Thoracic aorta (tissue), 2 donors: ENCODE measurements at places on chromosomes 5 and 9. TPM values are rescaled to one million over a fixed set of nuclear protein-coding genes. Genes with fewer than 3 reads are reported as not detected.
A peak's percentile ranks its signal among the peaks of the same experiment; 100 is the strongest.

GRCh38 chr5:143064218-143064641, 294.1 kb downstream of the ARHGAP26 start:
- H3K4me1 ChIP-seq, result peaks cover 25% of the 10 kb centered on the region
- no peaks in the 10 kb centered on the region for H3K36me3 ChIP-seq
- DNase-seq, result no peak
- no peaks in the 10 kb centered on the region for H3K27me3 ChIP-seq

DNA sequence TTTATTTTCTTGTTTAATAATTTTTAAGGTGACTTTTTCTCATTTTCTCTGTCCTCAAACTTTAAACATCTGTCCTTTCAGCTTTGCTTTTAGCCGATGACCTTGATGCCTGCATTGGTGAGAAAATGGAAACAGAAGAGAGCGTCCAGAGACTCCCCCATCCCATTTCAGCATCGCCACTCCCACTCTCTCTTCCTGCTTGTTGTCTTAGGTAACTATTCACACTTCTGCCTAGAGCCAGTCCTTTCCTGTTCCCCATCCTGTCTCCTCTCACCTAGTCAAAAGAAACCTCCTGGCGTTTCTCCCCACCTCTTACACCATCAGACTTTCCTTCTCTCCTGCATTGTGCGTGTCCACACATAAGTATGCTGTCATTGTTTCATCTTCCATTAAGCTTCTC, 124.6 kb downstream of the MAST4 start:
- H3K36me3 ChIP-seq, result no peaks in the 10 kb centered on the region
- H3K27me3 ChIP-seq, result no peaks in the 10 kb centered on the region
- peaks cover 6% of the 10 kb centered on the region for H3K4me1 ChIP-seq
- H3K27ac ChIP-seq, result no peak overlapping the region

GRCh38 chr9:504921-505740, 290.5 kb downstream of the DOCK8 start:
- no peak for DNase-seq
- peak overlapping the region; percentile 70 for H3K27ac ChIP-seq
- H3K4me3 ChIP-seq, result peak overlapping the region; percentile 90

GRCh38 chr9:100575765-100576386, 2.0 kb upstream of the CAVIN4 start:
- no peaks in the 10 kb centered on the region for H3K36me3 ChIP-seq
- H3K27me3 ChIP-seq, result no peaks in the 10 kb centered on the region
- peaks cover 13% of the 10 kb centered on the region for H3K4me1 ChIP-seq
- no peak overlapping the region for H3K27ac ChIP-seq

The EPB41L4B gene
- total RNA-seq, result 1.1 TPM
